ENCODE measurements at places on chromosomes 1 and 21.

- no peak for DNase-seq
These were observed 153.5 kb downstream of the HLX start for GRCh38 chr1:221032637-221033280.

DNA sequence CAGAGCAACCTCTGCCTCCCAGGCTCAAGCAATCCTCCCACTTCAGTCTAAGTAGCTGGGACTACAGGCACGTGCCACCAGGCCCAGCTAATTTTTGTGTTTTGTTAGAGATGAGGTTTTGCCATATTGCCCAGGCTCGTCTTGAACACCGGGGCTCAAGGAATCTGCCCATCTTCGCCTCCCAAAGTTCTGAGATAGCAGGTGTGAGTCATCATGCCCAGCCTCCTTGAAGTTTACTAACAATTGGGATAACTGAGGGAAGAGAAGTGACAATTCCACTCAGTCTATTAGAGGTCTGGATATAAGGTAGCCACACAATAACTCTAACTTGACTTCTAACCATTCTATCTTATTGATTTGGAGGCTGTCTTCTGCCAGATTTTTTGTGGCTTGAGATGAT is 6.3 kb upstream of the RCC1 start:
- no peak for DNase-seq

DNA sequence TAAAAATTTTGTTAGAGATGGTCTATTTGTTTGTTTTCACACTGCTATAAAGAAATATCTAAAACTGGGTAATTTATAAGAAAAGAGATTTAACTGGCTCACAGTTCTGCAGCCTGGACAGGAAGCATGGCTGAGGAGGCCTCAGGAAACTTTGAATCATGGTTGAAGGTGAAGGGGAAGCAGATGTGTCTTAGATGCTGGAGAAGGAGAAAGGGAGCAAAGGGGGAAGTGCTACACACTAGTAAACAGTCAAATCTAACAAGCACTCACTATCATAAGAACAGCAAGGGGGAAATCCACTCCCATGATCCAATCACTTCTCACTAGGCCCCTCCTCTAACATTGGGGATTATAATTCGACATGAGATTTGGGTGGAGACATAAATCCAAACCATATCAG is 76.8 kb upstream of the COL24A1 start:
- DNase-seq, result no peak

GRCh38 chr1:76867342-76868130 is at the start of gene ST6GALNAC5:
Gene ST6GALNAC5 (plus strand): TSS chr1:76867480.
- no peak for DNase-seq

DNA sequence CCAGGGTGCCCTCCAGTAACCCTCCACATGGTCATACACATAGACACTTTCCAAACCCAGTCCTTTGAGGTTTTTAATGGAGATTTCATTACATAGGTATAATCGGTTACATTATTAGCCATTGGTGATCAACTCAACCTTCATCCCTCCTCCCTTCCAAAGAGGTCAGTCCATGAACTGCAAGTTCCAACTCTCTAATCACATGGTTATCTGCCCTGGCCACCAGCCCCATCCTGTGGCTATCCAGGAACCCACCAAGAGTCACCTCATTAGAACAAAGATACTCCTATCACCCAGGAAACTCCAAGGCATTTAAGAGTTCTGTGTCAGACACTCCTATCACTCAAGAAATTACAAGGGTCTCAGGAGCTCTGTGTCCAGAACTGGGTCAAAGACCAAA is 12.2 kb downstream of the ATP1A4 start:
- DNase-seq, result no peak

- no peak for DNase-seq
These were observed 88.1 kb downstream of the GPATCH2 start for GRCh38 chr1:217542837-217543236.

GRCh38 chr1:52125736-52126359 is 16.0 kb upstream of the ZFYVE9 start:
- DNase-seq, result no peak

GRCh38 chr1:186806477-186806876 is 22.3 kb upstream of the PLA2G4A start:
- DNase-seq, result no peak

- DNase-seq, result no peak
These were observed 9.1 kb upstream of the SPRR4 start for GRCh38 chr1:152961226-152961891.

- DNase-seq, result no peak
These were observed 142.4 kb downstream of the ZNF281 start for GRCh38 chr1:200267458-200267857.

GRCh38 chr1:162177126-162177525 is 107.6 kb downstream of the NOS1AP start:
- DNase-seq, result no peak

GRCh38 chr1:42731585-42731984 is 8.5 kb downstream of the CLDN19 start:
- no peak for DNase-seq

GRCh38 chr1:93963585-93963984 is 54.4 kb upstream of the GCLM start:
- no peak for DNase-seq

DNA sequence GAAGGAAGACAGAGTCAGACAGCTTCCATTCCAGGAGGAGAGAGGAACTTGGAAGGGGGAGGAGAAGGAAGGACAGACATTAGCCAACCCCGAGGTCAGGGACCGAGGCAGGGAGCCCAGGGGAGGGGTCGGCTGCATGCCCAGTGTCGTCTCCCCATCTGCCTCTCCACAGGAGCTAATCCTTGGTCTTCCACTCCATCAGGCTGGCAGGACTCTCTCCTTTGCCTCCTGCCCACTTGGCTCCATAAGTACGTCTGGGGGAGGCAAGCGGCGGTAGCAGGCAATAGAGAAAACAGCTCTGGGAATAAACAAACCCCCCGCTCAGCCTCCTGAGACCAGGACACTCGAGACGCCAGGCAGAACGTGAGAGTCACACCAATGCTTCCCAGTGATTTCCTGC is 71.3 kb downstream of the GRIK3 start:
- DNase-seq, result no peak

DNA sequence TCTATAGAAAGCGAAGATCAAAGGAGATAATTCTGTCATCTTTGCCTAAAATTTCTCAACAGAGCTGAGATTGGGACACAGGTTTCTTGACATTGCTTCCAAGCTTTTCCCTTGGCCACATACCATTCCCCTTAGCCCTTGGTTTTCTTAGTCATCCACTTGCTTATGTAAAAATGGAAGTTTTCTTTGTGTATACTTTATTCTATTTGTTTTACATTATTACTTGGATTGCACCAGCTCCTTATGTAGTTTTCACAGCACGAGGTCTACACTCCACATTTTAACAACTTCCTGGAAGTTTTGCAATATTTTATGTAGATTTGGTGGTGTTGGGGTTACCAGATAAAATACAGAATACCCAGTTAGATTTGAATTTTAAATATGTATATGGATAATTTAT is 129.8 kb downstream of the PLA2G4A start:
- DNase-seq, result no peak

DNA sequence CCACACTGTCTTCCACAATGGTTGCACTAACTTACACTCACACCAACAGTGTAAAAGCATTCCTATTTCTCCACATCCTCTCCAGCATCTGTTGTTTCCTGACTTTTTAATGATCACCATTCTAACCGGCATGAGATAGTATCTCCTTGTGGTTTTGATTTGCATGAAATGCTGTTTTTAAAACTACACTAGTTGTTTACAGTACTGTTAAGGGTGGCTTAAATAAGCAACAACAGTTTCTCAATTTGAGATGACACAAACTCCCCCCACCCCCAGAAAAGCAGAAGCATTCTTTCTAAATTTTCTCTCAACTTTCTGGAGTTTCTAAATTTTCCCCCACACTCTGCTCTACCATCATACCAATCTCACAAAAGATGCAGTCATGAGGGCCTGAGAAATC is 7.1 kb upstream of the SLAMF7 start:
- no peak for DNase-seq

DNA sequence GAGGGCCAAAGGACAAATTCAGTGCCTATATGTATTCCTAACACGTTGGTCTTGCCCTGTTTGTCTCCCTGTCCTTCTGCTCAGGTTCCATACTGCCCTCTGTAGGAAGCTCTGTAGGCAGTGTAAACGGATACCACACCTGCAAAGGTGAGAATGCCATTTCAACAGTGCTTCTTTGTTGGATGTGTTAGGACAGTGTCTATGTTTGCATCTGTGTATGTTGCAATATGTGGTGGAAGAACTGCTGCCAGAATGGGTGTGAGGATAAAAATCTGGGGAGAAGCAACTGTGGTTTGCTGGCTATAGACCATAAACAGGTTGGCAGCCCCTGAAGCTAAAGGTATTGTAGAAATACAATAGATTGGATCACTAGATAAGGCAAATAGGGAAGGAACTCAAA is 113.1 kb upstream of the BMP8A start:
- DNase-seq, result peak; percentile 27

DNA sequence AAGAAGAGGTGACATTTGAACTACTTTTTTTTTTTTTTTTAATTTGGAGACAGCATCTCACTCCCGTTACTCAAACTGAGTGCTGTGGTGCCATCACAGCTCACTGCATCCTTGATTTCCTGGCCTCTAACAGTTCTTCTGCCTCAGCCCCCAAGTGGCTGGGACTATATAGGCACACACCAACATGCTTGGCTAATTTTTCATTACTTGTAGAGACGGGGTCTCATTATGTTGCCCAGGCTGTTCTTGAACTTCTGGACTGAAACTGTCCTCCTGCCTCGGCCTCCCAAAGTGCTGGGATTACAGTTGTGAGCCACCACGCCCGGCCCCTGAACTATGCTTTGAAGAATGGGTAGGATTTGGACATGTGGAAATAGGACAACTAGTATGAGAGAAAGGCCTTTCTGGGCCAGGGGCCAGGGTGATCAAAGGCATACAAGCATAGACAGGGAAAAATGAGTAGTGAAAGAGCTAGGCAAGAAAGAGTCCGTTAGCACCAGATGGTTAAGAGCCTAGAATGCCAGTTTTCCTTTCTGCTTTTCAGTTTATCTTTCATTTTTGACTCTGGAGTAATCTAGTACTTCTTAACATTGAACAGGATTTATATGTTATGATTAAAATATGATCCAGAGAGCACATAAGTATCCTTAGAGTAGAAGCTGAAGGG is 6.3 kb downstream of the RABGAP1L start:
- no peak for DNase-seq
